ENCODE measurements at places on chromosomes 2 and 18.

GRCh38 chr2:239253264-239253663 is 147.6 kb downstream of the HDAC4 start:
- DNase-seq, result no peak

DNA sequence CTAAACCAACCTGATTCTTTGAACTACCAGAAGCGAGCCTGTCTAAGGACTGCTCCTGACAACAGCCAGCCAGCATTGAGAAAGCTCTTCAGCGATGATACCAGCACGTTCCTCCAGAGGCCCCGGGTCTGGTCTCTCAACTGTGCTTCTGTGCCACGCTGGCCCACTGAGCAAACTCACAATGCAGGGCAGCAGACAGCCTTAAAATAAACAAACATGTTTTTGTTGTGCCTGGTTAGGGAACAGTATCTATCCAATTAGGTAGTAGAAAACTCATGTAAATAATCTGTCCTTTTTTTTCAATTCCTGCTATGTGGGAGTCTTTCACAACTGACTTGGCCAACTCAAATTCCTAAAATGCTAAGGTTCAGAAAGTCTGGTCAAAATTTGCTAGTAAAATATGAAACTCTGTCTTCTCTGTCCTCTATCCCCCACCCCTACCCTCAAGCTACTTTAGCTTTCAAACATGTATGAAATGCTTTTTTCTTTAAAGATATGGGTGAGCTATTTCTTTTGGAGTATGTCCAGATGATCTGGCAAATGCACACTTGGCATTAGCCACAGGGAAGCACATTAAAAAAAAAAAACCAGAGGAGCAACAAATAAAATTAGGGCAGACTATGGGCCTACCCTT is 21.4 kb upstream of the EML4 start:
- DNase-seq, result no peak

DNA sequence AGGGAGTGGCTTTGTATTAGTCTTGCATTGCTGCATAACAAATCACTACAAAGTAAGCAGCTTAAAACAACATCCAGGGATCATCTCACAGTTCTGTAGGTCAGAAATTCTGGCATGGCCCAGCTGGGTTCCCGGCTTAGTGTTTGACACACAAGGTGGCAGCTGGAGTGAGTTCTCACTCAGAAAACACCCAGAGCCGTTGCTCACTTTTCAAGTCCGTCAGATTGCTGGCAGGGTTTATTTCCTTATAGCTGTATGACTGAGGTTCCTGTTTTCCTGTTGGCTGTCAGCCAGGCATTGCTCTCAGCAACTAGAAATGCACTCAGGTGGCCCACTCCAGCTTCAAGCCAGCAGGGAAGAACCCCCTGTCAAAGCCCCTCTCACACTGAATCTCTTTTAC is 324.1 kb downstream of the CCDC178 start:
- DNase-seq, result no peak

GRCh38 chr2:203935568-203935967 is 995 bp upstream of the ICOS start:
- no peak for DNase-seq

- no peak for DNase-seq
Measured at GRCh38 chr2:134774786-134775641, 56.2 kb upstream of the TMEM163 start.

GRCh38 chr18:23809415-23809814 is 120.2 kb downstream of the LAMA3 start:
- no peak for DNase-seq

All from mesothelial cell of epicardium (in vitro differentiated cells).